ENCODE measurements at places on chromosomes 4 and X. TPM values are rescaled to one million over a fixed set of nuclear protein-coding genes. Genes with fewer than 3 reads are reported as not detected.

Gene UGT2B15
- not detected for total RNA-seq

Gene TSR2
- 20.2 TPM for total RNA-seq

Gene TSPAN7
- 21.0 TPM for total RNA-seq

GRCh38 chr4:66501997-66502396 is 831.7 kb upstream of the EPHA5 start:
- DNase-seq: no peak
- no peaks in the 10 kb centered on the region for H3K4me1 ChIP-seq
- H3K4me3 ChIP-seq: no peak overlapping the region
- H3K36me3 ChIP-seq: no peaks in the 10 kb centered on the region
- H3K27ac ChIP-seq: no peak overlapping the region

DNA sequence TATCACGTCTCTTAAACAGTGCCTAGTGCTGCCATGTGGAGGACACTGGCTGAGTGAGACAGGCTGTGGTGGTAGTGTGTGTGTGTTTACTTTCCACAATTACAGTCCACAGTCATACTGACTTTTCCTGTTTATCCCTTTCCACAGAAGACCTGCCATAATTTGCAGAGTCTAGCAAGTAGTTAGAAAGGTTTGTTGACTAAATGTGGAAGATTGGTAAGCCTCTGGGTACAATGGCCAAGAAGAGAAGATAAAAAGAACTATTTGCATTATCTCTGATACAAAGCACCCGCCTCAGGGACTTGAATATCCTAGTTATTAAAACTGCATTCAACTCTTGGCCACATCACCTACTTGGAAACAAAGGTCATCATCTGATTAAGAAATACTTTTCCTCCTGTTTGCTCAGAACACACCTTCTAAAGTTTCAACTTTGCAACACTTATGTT is 89.1 kb downstream of the FAM13A start:
- H3K27ac ChIP-seq: no peak overlapping the region
- no peaks in the 10 kb centered on the region for H3K4me1 ChIP-seq
- no peak overlapping the region for H3K4me3 ChIP-seq
- no peaks in the 10 kb centered on the region for H3K27me3 ChIP-seq
- H3K36me3 ChIP-seq: no peaks in the 10 kb centered on the region

DNA sequence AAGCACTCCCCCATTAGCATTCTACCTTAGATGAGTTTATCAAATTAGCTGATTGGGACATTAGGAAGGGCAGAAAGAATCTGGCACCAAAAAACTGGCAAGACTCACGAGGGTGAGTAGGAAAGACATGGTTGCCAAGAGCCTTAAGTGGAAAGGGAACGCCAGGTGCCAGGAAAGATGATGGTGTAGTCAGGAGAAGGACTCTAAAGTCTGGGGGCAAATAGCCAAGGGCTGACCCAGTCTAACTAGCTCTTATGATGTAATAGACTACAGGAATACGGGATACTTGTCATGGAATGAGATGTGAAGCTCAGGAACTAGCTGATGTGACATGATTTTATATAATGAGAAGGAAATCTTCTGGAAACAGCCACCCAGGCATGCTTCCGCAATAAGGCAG is 94.8 kb downstream of the MBNL3 start:
- H3K36me3 ChIP-seq: no peaks in the 10 kb centered on the region
- no peak overlapping the region for H3K4me3 ChIP-seq
- H3K4me1 ChIP-seq: no peaks in the 10 kb centered on the region
- no peaks in the 10 kb centered on the region for H3K27me3 ChIP-seq
